ENCODE measurements at places on chromosomes 13 and 19.

- no peak for DNase-seq
Measured at GRCh38 chr13:72255908-72256307, 388.9 kb upstream of the DACH1 start.

- no peak for DNase-seq
Measured at GRCh38 chr13:41502673-41503072, 45.3 kb downstream of the RGCC start.

GRCh38 chr19:16627928-16628182 is 149 bp downstream of the MED26 start:
- DNase-seq: no peak

DNA sequence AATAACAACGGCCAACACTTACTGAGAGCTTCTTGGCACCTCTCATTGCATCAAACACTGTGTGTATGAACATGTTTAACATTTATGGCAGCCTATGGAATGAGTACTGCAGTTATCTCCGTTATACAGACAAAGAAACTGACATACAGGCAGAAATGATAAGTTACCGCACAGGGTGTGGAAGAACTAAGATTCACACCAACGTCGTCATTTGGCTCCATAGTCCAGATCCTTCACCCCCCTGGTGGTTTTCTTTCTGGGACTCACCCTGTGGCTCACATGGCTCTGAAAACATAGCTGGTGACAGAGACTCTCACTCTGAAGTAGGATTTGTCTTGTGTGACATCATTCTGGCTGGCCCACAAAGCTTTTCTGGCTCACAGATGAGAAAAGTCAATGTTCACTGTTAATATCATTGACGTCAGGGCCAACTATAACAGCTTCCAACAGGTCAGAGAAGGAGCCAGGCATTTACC is 230.1 kb downstream of the DLEU7 start:
- no peak for DNase-seq

DNA sequence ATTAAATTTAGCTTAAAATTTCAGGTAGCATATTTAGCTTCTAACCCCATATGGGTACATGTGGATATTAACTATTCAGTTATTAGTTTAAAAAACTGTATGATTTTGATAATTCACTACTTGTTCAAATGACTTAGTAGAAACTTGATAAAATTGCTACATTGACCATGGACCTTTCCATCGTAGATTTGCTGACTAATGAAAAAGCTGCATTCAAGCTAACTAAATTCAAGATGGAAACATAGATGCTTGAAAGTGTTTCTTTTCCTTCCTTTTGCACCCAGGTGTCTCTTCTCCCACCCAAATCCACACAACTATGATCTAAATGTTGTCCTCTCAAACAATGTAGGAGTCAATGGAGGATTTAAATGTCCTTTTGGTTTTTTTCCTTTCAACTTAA is 439.2 kb downstream of the TBC1D4 start:
- DNase-seq: no peak

DNA sequence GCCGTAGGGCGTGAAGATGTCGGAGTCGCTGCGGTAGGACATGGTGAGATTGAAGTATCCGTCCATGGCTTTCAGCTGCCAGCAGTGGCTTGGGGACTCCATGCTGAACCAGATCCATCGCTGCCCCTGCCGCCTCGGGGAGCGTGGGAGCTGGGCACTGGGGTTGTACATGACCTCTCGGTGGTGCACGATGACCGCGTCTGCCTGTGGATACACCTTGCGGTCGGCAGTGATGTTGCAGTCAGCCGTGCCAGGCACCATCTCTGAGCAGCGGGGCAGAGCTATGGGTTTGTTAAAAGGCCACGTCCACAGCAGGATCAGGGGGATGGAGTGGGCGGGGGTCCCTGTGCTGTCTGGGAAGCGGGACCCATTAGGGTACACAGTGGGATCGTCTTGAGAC is 7.4 kb downstream of the FUT6 start:
- DNase-seq: no peak

- no peak for DNase-seq
Measured at GRCh38 chr19:51019544-51019925, at the start of gene KLK10. Gene KLK10 (minus strand): TSS chr19:51019709. CDS start chr19:51019130, 579 bp downstream.

- no peak for DNase-seq
Measured at GRCh38 chr13:40306817-40307216, 359.6 kb downstream of the FOXO1 start.

GRCh38 chr19:11256189-11256588 is 6.1 kb downstream of the DOCK6 start:
- no peak for DNase-seq

GRCh38 chr13:112391746-112392145 is 15.6 kb downstream of the SPACA7 start:
- DNase-seq: no peak

DNA sequence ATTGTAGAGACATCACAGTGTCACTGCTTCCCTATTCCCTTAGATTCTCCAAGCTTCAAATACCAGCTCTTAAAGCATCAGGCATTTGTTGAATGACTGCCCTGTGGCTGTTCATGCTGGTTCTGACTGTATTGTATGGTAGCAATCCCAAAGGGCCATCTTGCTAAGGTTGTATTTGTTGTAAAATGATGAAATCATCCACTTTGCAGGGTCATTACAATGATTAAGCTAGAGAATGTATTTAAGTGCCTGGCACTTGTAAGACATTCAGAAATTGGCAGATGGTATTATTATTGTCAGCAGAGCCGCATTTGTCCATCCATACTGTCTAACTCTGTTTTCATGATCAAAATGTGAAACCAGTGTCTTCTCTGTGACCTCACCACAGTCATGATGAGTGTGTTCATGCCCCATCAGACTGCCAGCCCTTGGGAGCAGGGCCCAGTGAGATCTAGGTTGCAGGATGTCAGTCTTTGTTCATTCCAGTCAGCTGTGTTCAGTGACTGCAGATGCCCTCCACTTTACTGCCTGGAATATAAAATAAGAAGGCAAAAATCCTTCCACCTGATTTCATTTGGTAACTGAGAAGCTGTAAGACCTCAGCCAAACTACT is 86.1 kb downstream of the DHRS12 start:
- DNase-seq: peak; percentile 24

DNA sequence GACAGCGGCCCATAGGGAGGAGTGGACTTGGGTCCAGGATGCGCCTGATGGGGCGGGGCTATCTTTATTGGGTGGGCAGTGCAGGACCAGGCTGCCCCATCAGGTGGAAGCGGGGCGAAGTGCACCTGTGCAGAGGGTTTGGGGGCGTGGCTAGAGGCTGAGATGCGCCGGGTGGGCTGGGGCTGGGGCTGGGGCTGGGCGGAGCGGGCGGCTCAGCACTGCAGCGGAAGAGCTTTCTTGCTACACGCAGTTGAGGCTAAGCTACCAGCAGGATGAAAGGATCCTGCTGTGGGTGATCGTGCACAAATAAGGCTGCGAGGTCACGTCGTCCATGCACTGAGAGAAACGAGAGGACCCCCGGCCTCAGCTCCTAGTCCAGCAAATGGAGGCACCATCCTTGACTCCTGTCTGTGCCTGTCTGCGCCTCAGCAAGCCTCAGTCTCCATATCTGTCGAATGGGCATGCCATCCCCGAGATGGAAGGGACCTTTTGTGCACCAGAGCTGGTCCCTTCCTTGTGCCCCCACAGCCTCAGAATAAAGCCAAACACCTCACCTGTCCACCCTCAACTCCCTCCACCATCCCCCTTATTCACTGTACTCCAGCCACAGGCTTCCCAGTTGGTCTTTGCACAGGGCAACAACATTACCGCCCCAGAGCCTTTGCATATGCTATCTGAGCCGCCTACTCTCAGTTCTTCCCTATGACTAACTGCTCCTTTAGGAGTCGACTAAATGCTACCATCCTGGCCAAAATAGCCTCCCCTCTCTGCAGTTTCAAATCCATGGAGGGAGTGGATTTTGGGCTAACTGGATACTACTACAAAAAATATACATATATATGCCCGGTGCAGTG is 21.0 kb upstream of the HOMER3 start:
- no peak for DNase-seq

DNA sequence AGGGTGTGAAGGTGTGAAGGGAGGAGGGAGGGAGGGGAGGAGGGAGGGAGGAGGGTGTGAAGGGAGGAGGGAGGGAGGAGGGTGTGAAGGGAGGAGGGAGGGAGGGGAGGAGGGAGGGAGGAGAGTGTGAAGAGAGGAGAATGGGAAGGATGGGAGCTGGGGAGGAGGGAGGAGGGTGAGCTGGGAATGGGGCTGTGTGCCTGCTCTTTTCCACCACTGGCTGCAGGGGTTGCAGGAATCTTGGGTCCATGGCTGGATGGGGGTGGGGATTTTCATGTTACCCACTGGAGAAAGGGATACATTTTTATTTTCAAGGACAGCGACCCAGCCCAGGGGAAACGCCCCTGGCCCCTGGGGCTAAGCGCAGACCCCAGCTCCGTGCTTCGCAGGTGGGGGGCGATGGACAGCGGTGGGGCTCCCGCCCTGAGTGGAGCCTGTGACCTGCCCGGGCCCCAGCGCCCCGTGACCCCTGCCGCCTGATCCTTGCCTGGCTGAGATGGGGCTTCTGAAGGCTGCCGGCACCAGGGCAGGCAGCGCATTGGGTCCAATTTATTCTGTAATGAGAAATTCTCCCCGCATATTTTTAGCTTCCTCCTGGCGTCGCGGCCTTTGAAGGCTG is 3.0 kb upstream of the EFNA2 start:
- DNase-seq: no peak

- no peak for DNase-seq
Measured at GRCh38 chr19:35860818-35861639, 4.3 kb downstream of the KIRREL2 start.

- no peak for DNase-seq
Measured at GRCh38 chr13:71730267-71730666, 136.7 kb downstream of the DACH1 start.

GRCh38 chr13:40480915-40481516 is 185.4 kb downstream of the FOXO1 start:
- no peak for DNase-seq

GRCh38 chr19:11225172-11225571 is 14.2 kb upstream of the ANGPTL8 start:
- DNase-seq: no peak

- no peak for DNase-seq
Measured at GRCh38 chr13:92938486-92939020, 288.1 kb upstream of the GPC6 start.

DNA sequence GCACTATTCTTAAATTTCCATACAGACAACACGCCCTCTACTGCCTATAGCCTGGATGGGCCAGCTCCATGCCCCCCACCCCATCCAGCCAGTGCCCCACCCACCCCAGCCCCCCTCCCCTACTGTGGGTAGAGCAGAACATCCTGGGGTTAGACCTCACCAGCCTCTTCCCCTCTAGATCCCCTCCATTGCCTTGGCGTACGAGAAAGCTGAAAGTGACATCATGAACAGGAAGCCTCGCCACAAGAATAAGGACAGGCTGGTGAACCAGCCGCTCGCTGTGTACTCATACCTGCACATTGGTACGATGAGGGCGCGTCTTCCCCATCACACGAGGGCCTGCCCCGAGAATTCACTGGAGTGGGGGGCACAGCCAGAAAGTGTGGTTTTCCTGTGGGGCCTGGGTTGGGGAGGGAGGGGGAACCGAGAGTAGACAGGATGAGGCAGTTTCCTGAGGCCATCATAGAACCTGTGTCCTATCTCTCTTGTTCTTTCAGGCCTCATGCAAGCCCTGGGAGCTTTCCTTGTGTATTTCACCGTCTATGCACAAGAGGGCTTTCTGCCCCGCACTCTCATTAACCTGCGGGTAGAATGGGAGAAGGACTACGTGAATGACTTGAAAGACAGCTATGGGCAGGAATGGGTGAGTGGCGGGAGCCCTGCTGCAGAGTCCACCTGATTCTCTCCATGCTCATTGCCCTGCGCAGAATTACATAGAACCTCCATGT is 29.1 kb downstream of the ATP12A start:
- DNase-seq: no peak

- DNase-seq: no peak
Measured at GRCh38 chr19:3982701-3983541, 2.3 kb downstream of the EEF2 start.

DNA sequence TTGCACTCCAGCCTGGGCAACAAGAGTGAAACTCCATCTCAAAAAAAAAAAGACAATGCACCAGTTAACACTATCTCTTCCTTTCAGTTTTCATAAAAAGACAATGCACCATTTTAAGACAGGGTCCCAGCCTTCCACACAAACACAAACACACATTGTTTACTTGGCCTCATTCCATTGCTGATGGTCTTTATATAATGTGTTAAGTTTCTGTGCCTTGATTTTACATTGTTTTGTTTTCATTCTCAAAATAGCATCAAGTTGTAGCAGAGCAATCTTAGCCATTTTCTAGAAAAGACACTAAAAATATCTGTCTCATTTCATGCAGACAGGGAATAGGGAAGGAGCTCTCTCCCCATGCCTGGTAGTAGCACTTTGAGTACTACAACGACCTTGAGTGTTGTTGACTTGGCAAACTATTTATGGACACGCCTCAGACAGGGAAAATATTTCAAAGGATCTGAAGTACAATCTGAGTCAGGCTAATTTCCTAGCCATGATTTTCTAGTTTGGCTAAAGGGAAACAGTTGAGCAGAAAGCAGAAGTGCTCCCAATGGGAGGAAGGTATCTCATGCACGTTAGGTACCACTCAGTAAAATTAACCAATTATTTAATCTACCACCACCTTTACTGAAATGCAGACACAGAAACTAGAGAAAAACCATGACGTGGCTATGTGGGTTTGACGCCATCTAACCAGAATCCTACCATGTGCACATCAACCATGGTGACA is 120.6 kb downstream of the ABCC4 start:
- DNase-seq: no peak

- no peak for DNase-seq
Measured at GRCh38 chr19:2391118-2391725, 31.2 kb downstream of the TMPRSS9 start.

GRCh38 chr13:98664510-98664909 is 87.6 kb upstream of the STK24 start:
- DNase-seq: no peak

DNA sequence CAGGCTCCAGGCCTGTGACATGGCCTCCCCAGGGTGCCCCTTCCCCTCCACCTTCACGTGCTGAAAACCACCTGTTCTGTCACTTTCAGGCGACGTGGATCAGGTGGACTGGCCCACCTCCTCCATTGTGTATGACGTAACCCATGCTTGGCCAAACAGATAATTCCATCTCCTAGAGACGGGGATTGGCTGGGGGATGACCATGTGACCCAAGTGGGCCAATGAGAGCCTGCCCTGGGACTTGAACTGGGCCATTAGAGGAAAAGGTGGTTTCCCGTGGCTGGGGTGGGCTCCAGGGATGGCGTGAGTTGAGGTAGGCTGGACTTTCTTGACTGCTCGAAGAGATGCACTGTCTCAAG is 3.6 kb upstream of the ADAMTSL5 start:
- DNase-seq: no peak

GRCh38 chr19:9801976-9802375 is 16.9 kb downstream of the FBXL12 start:
- DNase-seq: no peak

Data from hypothalamus (tissue), 51 donors.